Ovary (tissue), 10 donors: ENCODE measurements at places on chromosomes 16 and 17. TPM values are rescaled to one million over a fixed set of nuclear protein-coding genes. Genes with fewer than 3 reads are reported as not detected.

Gene KRTAP9-4
- not detected for total RNA-seq

Gene MYH8
- total RNA-seq = not detected

Gene NGFR
- total RNA-seq = 5.5 TPM

Gene MYH4
- total RNA-seq = not detected

GRCh38 chr16:67483150-67483549, at the start of gene AGRP:
Gene AGRP, minus strand, starts transcription at chr16:67483547. Its CDS starts 149 bp downstream, at chr16:67483398.
- H3K36me3 ChIP-seq = no peaks in the 10 kb centered on the region
- H3K4me3 ChIP-seq = no peak within 1 kb of the TSS
- H3K27ac ChIP-seq = peak within 1 kb of the TSS; percentile 68
- peaks cover 15% of the 10 kb centered on the region for H3K4me1 ChIP-seq
